Stimulated activated CD8-positive, alpha-beta memory T cell treated with anti-CD3 and anti-CD28 coated beads, Interleukin-7, amount 100 ng/mL, for 1 hour (primary cell): ENCODE measurements at places on chromosomes 4 and X.

DNA sequence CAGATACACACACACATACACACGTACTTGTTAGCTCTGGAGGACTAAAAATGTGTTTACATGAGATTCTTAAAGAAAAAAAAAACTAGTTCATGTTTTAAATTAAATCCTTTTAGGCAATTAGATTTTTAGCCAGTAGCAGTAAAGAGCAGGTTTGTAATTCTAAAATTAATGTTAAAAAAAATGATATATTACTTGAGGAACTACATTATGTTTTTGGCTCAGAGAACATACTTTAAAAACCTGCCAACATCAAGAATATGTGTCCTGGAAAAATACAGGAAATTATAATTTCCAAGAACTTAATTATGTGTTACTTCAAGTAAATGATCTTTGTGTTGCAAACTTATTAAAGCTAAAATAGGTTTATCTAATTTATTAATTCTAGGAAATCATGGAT lies 594.3 kb upstream of the PCDH7 start:
- DNase-seq: no peak

GRCh38 chr4:63717384-63717783 lies 691.9 kb downstream of the TECRL start:
- DNase-seq: no peak

GRCh38 chr4:24433515-24434214 lies 150.7 kb downstream of the DHX15 start:
- no peak for DNase-seq

GRCh38 chr4:13988353-13989305 lies 361.1 kb upstream of the BOD1L1 start:
- DNase-seq: no peak

- DNase-seq: no peak
Observed at GRCh38 chr4:168666531-168666930, 169.7 kb downstream of the PALLD start.

DNA sequence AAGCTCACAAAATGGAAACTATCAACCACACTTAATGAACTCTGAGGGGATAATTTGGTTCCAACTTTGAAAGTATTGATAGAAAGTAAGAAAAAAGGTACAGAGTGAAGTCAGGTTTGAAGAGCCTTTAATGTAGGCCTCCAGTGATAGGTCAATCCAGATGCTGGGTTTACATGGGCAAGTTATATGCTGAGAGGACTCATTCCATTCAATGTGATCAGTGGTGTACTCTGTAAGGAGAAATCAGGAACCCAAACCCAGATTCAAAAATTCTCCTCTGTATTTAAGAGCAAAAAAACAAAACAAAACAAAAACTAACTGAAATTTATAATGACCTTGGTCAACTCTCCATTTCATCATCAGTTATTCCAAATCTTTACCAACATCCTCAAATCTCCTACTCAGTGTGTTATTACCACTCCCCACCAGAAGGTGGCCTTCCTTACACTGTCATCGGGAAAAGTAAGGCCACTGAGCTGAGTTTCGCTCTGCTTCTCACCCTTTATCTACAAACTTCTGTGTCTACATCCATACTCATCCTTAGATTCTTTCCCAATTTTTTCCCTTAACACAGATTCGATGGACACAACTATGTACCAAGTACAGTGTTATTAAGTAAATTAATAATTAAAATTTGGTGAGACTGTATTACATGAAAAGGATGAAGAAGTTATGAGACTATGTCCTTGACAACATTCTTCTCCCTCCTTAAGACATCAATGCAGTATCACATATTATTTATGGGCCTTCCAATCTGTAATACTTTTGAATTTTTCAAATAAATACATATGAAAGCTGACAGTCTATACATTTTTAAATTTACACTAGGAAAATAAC lies 88.3 kb downstream of the ZAR1 start:
- DNase-seq: peak; percentile 1

- DNase-seq: no peak
Observed at GRCh38 chr4:38002451-38003071, 42.4 kb downstream of the PTTG2 start.

GRCh38 chr4:152524427-152524826 lies 11.5 kb downstream of the FBXW7 start:
- DNase-seq: no peak

DNA sequence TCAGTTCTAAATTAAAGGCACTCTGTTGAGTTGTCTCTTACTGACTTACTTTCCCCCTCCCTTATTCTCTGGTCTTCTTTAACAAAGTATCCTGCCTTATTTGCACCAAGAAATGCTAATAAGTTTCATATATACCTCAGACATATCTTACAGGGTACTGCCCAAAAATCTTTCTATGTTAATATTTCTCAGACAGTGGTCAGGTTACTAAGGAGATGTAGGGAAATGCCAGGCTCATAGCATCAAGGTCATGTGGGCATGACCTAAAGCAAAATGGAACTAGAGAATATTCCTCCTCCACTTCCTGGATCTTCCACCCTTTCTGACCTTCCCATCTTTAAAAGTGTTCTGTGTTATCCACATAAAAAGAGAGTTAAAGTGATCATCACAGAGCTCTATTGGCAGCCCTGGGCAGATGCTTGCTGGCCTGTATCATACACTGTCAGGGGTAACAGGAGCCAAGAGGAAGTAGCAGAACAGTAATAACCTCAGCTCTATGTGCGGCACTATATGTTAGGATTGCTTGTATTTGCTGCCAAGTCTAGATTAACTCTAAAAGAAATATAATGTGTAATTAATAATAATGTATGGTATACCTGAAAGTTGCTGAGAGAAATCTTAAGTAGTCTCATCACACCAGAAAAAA lies 74.3 kb downstream of the IQCM start:
- no peak for DNase-seq

DNA sequence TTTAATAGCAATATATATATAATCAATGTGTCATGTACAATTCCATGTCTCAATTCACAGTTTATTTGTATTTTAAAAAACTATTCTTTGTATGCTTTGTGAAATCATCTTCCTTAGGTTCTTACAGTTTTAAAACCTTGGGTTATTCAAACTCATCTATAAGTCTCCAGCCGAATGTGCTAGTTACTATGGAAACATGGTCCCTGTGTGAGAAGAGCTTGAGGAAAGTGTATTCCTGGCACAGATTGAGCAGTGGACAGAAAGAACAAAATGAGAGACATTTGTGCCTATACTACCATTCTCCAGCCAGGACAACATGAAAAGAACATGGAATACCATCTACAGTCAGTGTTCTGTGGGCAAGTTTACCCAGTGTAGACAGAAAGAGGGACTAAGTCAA lies 103.4 kb downstream of the EFHC2 start:
- DNase-seq: no peak

DNA sequence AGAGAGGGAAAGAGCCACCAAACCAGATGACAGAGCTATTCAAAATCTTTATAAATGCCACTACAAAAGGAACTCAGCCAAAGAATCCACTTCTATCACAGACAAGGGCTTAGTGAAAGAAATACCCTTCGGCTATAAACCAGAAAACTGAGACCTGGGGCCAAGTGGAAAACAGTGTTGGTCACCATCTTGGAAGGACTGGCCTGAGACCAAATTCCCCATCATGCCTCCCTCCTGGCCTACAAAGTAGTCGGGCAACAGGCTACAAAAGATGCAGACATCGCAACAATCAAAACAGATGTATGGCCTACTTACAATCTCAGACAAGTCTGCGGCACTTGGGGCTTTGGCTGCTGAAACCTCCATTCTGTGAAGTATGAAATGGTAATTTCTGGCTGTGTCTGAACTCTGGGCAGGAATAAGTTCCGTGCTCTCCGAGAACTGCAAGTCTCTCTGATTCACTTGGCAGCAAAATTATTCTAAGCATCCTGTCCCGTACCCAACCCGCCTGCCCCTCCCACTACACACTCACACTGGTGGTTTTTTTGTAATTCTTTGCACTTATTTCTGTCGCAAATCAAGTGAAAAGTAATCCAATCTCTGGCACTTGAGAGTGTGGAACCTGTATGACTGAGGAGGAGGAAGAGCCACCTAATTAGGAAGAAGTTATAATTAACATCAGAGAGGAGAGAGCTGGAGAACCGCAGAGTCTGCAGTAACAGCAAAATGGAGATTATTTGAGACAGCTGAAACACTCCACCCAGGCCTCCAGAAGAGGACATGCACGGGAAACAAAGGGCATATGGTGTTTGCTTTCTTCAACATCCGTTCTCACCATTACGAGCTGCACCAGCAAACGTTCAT lies 87.8 kb downstream of the SH3KBP1 start:
- peak; percentile 14 for DNase-seq

GRCh38 chr4:85763202-85763601 lies 288.3 kb downstream of the ARHGAP24 start:
- no peak for DNase-seq

GRCh38 chr4:53195815-53196661 lies 169.8 kb downstream of the SCFD2 start:
- no peak for DNase-seq

- no peak for DNase-seq
Observed at GRCh38 chrX:18149454-18149853, 71.2 kb downstream of the BEND2 start.

DNA sequence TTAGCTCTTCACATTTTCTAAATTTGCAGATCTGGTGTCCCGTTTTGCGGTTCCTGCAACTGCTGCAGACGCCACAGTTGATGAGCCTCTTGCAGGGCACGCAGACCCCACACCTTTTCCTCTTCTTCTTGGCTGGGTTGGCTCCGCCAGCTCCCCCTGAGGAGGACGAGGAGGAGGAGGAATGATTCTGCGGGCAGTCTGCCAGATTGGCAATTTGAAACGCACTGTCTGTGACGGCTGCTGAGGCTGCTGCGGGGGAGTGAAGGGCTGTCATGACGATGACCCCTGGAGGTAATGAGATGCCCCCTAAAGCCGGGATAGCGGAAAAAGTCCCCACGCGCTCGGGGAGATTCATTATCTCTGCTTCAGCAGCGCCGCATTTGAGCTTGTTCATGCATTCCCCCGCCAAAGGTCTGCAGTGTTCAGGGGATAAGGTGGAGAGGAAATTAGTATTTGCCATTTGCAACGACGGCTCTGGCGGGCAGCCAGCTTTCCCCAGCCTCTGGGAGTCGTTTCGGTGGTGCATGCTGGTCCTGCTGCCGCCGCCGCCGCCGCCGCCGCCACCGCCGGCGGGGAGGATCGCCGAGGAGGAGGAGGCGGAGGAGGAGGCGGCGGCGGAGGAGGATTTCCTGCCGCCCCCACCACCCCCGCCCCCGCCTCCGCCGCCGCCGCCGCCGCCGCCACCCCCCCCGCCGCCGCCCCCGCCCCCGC lies 3.8 kb downstream of the CXXC4 start:
- no peak for DNase-seq

DNA sequence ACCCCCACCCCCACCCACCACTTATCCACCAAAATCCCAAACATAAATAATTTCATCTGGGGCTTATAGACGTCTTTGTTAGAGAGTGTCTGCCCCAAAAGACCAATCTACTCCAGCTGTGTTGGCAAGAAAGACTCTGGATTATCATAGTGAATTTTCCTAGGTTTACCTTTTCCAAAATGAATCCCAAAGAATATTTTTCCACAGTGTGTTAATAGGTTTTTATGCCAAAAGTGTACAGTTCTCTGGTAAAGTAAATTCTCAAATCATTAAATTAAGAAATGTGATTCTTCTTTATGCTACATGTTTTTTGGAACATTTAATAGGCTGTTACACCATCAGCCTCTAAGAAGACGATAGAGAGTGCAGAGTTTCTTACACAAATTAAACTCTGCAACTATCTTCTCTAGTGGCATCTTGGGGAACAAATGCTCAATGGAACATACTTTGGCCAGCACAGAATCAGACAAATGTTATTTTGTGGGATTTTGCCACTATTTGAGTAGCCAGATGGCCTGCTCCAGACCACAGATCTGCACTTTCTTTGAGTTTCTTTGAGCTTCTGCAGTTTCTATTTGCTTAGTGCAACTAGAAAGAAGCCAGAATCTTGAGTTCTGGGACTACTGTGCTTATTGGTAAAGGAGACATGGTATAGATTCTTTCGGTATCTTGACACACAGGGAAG lies 206.0 kb downstream of the KIT start:
- DNase-seq: no peak

DNA sequence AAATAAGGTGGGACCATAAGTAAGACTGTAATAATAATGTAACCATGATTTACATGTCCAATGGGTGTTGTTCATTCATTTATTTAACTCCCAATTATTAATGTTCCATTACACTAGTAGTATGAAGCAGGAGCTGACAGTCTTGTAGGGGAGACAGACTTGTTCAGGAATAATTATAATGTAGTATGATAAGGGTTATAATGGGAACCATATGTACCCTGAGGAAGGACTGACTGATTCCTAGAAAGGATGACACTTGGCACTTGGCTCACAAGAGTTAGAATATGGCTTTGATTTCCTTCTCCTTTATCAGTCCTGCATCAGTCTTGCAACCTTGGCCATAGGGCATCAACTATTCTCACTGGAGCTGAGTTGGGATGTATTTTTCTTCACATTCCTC lies 24.2 kb downstream of the PCDH7 start:
- DNase-seq: no peak

DNA sequence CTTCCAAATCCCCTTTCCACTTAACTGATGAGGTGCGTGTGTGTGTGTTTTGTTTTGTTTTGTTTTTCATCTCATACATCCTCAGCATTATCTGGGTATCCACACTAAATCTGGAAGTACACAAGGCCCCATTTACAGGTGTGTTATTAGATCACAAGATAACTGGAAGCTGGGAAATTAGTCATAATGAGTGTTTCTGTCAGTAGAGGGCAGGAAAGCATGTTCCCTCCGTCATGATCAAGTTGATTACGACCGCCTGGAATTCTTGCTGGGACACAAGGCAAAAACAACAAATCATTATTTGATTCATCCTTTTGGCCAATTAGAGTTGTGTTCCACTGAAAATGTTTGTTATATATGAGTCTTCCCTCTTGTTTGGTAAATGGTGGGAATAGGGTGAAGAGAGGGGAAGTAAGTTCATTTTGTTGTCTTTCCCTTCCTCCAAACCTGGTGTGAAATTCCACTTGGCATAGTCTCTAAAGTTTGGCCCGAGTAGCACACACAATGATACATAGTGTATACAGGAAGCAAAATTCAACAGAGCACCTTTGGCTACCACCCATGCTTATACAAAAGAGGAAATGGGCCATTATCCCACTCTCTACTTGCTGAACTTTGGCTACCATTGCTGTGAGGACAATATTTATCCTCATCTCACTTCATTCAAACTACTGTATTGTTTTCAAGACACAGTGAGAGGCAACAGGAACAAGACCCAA lies 33.3 kb upstream of the TLL1 start:
- no peak for DNase-seq

- no peak for DNase-seq
Observed at GRCh38 chr4:180539284-180539683, 1703.9 kb upstream of the TENM3 start.

DNA sequence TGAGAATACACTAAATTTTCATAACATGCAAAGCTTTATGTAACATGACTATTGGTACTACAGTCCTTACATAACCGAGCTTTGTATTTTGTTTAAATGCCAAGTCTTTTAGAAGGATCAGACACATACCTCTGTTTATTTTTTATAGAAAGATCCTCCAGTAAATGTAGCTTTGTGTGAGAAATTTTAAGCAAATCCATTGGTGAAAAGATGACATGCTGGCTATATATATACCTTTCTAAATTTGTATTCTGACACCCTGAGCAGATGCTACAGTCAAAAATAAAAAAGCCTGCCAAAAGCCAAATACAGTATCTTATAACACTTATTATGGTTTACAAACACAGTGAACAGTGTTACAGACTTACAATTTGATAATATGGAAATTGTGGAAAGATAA lies at the start of gene YIPF7:
YIPF7 (minus strand) TSS at position 201 of the 400 bp plus-strand sequence. CDS start 1,525 bp downstream, outside the sequence.
- no peak for DNase-seq
